ENCODE measurements at places on chromosomes 5 and 9.

DNA sequence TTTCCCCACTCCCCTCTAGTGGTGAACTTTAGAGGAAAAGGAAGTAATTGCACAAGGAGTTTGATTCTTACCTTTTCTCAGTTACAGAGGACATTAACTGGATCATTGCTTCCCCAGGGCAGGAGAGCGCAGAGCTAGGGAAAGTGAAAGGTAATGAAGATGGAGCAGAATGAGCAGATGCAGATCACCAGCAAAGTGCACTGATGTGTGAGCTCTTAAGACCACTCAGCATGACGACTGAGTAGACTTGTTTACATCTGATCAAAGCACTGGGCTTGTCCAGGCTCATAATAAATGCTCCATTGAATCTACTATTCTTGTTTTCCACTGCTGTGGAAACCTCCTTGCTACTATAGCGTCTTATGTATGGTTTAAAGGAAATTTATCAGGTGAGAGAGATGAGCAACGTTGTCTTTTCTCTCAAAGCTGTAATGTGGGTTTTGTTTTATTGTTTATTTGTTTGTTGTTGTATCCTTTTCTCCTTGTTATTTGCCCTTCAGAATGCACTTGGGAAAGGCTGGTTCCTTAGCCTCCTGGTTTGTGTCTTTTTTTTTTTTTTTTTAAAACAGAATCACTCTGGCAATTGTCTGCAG, 25.3 kb downstream of the SLC22A5 start:
- DNase-seq = no peak

- no peak for DNase-seq
Measured at GRCh38 chr5:167296661-167297060, 994.8 kb upstream of the WWC1 start.

DNA sequence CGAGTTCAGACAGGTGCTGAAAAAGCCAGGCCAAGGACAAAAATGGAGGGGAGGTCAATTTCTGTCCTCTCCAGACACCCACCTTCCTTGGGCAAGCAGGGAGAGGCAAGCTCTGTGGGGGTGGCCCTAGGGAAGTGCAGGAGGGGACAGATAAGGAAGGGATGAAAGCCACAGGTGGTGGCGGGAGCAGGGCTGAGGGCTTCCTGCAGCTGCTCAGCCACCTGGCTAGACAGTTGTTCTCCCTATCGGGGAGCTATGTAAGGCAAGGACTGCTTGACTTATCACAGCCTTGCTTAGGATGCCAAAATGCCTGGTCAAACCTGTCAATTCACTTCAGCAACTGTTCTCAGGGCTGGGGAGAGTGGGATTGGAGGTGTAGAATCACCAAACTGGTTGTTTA, 266.1 kb downstream of the ZSWIM6 start:
- DNase-seq = no peak

DNA sequence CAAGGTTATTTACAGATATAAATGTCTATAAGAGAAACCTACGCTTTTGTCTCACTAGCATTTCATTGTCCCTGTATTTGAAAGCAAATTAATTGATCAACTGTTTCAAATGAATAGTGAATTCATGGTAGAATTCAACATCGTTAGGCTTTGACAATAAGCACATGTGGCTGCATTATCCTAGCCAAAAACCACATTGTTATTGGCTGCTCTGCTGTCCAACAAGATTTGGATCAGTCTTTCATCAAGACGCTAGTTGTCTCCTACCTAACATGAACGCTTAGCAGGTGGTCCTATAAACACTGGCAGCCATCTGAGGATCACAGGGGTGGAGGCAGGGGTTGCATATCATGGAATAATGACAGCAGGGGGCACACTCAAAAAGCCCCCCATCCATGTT, 455.0 kb downstream of the CTNND2 start:
- DNase-seq = no peak

DNA sequence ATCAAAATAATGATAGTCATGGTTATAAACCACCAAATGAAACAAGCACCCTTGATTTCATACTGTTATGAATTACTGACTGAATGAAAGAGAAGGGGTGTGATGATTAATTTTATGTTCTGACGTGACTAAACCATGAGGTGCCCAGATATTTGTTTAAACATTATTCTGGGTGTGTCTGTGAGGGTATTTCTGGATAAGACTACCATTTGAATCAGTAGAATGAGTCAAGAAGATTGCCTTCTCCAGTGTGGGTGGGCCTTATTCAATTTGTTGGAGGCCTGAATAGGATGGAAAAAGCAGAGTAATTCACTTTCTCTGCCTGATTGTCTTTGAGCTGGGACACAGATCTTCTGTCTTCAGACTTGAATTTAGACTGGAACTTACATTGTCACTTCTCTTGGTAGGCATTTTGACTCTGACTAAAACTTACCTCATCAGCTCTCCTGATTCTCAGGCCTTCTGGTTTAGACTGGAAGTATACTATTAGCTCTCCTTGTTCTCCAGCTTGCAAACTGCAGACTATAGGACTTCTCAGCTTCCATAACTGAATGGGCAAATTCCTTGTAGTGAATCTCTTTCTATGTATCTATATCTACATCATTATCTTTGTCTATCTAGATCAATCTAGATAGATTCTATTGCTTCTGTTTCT, 321.9 kb upstream of the TARS1 start:
- no peak for DNase-seq

- no peak for DNase-seq
Measured at GRCh38 chr5:159913048-159913447, 3.2 kb upstream of the ADRA1B start.

GRCh38 chr5:51278539-51278938, 104.7 kb upstream of the ISL1 start:
- DNase-seq = no peak

- no peak for DNase-seq
Measured at GRCh38 chr9:130438382-130438981, 6.3 kb upstream of the ASS1 start.

- no peak for DNase-seq
Measured at GRCh38 chr9:32344551-32345182, 39.8 kb upstream of the ACO1 start.

DNA sequence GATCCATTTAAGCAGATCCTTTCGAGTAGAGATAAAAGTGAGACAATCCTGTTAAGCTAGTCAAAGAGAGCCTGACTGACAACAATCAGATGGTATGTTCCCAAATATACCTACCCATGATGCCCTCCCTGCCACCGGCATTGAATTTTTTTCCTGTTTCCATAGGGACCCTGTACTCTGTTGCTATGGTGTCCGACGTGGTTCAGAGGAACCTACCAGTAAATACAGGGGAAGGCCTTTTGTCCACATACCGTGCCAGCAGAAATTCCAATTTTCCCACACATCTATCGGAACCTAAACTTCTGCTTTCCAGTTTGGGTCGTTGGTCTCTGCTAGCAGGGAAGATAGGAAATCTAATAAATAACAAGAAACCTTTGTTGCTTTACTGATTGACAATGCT, 64.7 kb downstream of the MEGF10 start:
- DNase-seq = no peak

DNA sequence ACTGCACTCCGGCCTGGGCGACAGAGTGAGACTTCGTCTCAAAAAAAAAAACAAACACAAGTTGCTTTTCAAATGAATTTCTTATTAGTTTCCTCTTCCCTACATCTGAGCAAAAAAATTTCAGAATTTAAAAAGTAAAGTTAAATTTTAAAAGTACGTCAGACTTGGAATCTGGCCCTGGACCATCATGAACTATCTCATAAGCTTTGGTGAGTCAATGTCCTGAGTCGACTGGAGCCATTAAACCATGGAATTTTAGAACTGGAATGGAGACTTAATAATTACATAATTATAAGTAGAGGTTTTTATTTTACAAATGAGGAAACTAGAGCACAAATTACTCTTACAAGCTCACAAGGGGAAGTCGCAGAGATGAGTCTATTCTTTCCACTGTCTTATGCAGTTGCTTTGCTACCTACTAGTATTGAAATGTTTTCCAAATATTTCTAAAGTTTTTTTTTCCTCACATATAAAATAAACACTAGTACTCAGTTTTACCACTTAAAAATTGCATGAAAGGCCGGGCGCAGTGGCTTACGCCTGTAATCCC, 98.0 kb upstream of the ZNF608 start:
- DNase-seq = no peak

DNA sequence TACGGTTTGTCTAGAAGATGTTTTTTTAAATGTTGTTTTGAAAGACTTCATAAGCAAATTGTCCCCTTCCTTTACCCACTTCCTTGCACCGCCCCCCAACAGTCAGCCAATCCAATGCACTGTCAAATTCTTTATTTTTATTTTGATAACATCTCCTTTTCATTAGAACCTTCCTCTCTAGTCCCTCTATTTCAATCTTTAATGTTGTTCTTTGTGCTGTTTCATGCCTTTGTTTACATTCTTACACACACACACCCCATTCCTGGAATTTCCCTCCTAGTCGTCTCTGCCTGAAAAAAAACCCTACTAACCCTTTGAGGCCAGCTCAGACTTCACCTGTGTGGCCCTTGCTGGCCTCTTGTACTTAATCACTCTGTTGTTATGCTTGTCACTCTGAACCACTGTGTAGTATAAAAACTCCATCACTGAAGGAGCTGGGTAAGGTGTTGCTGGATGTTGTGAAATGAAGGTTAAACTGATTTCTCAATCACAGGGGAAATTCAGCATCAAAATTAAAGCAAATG, 133.4 kb downstream of the UGCG start:
- DNase-seq = peak; percentile 19

- no peak for DNase-seq
Measured at GRCh38 chr9:124773473-124774128, 2.5 kb upstream of the NR6A1 start.

Data from CD4-positive, alpha-beta T cell treated with Interleukin-12 subunit alpha and Interleukin-12 subunit beta, for 1 hour (primary cell).